ENCODE measurements at places on chromosomes 5 and 9.

GRCh38 chr9:2469681-2470221, 151.8 kb upstream of the VLDLR start:
- DNase-seq = no peak

- DNase-seq = no peak
Observed at GRCh38 chr9:75233011-75233410, 144.7 kb downstream of the OSTF1 start.

- DNase-seq = no peak
Observed at GRCh38 chr9:136972743-136973142, 4.6 kb upstream of the PTGDS start.

GRCh38 chr5:81167078-81167477, 66.0 kb upstream of the CKMT2 start:
- DNase-seq = no peak

GRCh38 chr5:60673334-60673733, 26.6 kb downstream of the DEPDC1B start:
- DNase-seq = no peak

Data from T-helper 22 cell (primary cell).